ENCODE measurements at places on chromosomes 6 and 20.

- DNase-seq: peak; percentile 68
Measured at GRCh38 chr6:105077596-105078385, 102.0 kb downstream of the POPDC3 start.

- DNase-seq: no peak
Measured at GRCh38 chr20:17172836-17173516, 53.9 kb upstream of the PCSK2 start.

GRCh38 chr6:114375541-114376192 lies 32.8 kb upstream of the HS3ST5 start:
- no peak for DNase-seq

GRCh38 chr6:7290079-7290478 lies 22.9 kb downstream of the SSR1 start:
- DNase-seq: no peak

- DNase-seq: no peak
Measured at GRCh38 chr6:158536084-158536890, 23.6 kb upstream of the TMEM181 start.

DNA sequence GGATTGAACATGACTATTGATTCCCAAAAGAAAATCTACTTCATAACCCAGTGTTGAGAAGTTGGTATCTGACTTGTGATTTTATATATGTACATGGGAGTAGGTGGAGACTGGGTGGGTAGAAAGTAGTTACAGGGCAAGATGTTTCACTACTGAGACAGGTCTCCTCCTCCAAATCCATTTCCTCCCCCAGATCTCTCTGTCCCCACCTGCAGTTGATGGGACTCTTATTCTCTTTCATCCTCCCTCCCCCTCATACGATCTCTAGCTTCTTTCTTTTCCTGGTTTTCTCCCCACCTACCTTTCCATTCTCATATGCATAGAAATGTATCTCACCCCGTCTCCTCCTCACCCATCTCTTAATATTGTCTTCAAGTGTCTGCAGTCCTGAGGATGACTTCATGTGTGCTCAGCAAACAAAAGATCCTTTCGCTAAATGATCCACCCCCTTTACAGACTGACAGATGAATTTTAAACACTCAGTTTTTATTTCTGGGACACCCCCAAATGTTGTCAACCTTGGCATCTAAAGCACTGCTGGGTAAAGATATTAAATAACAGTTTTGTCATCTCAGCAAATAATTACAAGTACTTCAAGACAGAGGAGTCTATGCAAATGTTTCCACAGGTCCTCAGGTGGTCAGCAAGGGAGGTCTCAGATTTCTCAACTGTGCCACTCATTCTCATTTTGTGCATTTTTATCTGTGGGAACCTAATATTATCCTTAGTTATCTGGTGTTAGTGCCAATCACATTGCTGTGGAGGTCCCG lies 18.7 kb upstream of the HECA start:
- DNase-seq: no peak

DNA sequence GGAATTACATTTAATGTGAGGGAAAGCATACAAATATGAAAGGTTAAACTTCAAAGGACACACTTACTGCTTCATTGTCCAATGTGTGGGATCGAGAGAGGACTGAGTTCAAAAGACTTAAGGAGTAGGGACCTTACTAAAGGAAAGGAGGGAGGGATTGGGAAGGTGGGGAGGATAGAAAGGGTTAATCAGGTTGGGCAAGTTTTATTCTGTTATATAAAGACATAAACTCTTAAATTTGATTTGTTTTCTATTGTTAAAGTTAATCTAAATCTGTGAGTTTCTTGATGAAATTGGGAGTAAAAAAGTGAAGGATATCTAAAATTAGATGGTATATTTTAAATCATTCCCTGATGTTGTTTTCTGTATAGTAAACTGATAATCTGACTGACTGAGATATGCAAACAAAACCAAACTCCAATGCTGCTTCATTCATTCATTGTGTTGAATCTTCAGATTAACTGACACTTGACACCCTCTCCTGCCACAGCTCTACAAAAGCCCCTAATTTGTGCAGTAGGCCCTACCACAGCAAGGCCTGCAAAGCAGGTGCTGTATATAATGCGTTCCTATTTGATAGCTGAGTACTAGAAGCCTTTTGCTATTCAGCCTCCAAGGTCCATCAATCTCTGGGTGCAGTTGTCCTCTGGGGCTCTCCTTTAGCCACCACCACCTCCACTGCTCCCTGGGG lies 1.3 kb upstream of the UBE2J1 start:
- no peak for DNase-seq

DNA sequence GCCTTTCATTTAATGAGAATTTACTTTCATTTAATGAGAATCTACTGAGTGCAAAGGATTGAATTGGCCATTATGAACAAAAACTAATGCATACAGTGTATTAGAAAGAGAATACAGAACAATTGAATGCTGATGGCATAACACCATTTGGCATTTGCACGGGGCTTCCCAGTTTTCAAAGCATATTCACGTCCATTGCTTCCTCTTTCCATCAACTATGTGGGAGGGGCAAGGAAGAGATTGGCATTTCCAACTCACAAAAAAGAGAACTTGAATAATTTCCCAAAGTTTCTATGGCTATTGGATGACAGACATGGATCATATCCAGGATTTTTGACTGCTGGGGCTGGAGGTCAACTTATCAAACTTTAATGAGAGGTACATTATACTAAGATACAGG lies 23.2 kb upstream of the ARG1 start:
- no peak for DNase-seq

DNA sequence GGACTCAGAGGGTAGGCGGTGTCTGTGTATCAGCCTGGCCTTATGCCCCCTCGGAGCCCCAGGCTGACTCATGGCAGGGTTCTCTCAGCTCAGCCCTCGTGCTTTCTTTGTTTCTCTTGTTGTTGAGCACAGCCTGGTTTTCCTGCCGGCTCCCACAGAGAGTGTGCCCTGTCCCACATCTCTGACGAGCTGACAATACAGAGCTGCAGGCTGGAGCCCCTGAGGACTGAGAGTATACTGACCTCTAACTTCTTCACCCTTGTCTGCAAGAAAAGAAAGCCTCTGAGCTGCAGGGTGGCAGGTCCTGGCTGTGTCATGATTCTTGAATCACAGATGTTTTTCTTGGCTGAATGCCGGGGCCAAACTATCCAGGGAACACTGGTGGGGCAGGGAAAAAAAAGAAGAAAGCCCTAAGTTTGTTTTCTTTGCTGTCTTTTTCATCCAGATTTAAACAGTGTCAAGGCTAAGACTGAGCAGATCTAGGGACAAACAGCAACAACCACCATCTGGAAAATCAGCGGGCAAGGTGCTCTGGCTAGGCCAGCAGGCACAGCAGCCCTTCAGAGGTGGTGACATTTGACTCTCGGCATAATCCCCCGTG lies 63.3 kb upstream of the ZNF133 start:
- no peak for DNase-seq

DNA sequence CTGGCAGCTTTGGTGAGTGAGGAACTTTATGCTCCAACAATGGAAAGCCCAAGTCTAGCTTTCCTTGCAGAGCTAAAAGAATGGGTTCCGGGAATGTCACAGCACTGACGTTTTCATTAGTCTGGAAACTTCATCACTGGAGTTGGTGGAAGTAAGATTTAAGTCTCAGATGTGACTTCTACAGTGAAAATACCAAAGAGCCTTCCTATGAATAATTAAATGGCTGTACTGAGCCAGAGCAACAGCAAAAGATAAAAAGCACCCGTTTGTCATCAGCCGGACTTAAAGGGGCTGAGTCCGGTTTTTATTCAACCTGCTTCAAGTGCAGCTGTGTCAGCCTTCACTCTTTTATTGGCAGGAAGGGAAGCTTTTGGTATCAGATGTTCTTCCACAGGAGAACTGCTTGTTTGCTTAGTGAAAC lies 46.5 kb upstream of the SHLD1 start:
- no peak for DNase-seq

GRCh38 chr6:130412556-130413290 lies 46.9 kb downstream of the TMEM200A start:
- no peak for DNase-seq

- DNase-seq: peak; percentile 87
Measured at GRCh38 chr6:159104163-159104925, 59.6 kb upstream of the TAGAP start.

- DNase-seq: no peak
Measured at GRCh38 chr6:155190677-155191076, 73.1 kb upstream of the CLDN20 start.

DNA sequence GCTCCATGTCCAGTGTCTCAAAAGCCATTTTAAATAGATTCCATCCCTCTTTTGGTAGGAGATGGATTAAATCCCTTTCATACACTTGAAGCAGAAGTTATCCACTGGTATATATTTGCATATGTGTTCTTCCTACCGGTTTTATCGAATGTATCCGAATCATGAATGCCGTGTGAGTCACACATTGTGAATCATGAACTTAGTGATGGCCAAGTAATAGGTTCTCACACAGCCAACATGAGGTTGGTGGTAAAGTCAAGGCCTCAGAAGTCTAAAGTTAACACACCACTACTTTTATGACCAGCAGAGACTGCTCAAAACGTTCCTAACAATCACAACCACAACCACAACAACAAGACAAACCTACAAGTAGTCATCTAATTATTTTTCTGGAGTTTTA lies 345.5 kb downstream of the THBS2 start:
- DNase-seq: no peak

DNA sequence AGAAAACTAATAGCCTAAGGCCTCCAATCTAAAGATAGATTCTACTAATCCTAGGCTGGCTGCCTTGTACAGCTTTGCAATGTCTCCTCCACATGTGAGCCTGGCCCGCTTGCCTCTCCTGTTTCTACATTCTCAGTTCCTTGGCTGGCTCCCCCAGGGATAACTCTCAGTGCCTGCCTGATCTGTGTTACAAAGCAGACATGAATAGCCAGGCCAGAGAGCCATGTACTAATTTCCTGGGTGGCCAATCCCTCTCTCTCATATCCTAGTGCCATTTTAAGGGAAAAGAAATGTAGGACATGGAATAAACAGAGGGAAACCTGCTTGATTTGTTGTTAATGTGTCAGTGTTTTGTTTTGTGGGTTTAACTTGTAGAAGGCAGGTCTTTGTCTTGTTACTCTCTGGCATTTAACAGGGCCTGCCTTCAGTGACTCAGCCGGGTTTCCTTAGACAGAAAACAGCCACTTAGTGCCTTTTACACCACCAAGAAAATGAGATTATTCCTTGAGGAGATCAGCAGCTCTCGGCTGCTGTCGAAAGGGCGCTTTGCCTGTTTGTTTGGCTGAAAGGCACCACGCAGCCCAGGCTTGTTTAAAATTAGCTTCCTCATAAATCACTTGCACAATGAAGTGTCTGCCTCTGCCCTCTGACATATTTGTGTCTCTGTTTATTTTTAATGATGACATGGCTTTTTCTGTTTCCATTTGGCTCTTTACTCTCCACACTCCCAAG lies 702.7 kb downstream of the MAFB start:
- DNase-seq: no peak

- DNase-seq: peak; percentile 18
Measured at GRCh38 chr6:20661721-20662120, 127.5 kb downstream of the CDKAL1 start.

DNA sequence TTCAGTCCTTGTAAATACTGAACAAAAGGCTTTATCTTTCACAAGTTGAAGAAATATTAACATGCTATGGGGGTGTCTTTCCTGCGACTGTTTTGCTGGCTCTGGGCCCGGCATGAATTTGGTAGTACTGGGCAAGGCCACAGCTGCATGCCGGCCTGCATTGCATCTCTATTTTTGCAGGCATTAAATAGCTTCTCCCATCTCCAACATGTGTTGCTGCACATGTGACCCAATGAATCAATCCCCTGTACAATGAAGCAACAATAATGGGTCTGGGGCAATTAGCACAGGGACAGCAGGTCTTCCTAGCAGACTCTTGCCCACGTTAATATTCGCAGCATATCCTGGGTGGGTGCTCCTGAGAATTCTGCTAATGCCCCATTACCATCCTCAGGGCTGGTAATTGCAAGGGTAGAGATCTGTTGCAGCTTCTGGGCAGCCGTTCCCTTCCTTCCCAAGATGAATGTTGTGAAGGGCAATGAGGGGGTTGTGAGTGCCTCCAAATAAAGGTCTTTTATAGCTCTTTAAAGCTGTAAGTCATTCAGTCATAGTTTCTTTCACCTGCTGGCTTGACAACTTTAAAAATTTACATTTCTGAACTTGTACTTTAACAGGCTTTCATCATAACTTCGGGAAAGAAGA lies 24.3 kb upstream of the CDYL start:
- DNase-seq: no peak

- DNase-seq: peak; percentile 36
Measured at GRCh38 chr6:46221222-46221793, 50.5 kb upstream of the ENPP5 start.

- DNase-seq: no peak
Measured at GRCh38 chr6:112634376-112634775, 287.2 kb downstream of the RFPL4B start.

DNA sequence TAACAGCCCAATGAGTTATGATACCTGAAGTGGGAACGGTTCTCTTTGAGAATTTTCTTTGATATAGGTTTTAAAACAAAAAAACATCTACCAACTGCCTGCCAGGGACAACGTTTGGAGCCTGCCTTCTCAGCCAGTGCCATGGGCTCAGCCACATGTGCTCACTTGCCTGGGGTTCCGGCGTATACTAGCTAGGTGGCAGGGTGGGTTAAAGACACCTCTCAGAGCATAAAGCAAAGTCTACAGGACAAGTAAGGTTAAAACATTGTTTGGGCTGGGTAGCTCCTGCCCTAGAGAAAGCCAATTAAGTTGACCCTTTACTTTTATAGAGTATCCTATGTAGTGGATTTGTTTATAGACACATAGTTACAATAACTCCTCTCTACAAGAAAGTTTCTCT lies 38.0 kb upstream of the SCGN start:
- DNase-seq: no peak

DNA sequence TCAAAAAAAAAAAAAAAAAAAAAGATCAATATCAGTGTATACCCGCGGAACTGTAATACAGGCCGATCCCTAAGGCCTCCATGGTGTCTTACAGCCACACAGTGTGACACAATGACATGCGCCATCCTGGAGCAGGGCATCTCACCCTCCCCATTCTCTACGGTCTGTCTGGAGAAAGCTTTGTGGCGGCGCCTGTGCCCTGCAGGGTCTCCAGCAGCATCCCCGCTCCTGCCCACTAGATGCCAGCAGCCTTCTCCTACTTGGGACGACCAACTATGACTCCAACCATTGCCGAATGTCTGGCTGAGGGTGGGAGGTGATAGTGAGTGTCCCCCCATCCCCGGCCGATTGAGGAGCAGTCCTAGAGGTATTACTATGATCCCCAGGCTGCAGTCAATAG lies 558.8 kb upstream of the AGPAT4 start:
- DNase-seq: no peak

DNA sequence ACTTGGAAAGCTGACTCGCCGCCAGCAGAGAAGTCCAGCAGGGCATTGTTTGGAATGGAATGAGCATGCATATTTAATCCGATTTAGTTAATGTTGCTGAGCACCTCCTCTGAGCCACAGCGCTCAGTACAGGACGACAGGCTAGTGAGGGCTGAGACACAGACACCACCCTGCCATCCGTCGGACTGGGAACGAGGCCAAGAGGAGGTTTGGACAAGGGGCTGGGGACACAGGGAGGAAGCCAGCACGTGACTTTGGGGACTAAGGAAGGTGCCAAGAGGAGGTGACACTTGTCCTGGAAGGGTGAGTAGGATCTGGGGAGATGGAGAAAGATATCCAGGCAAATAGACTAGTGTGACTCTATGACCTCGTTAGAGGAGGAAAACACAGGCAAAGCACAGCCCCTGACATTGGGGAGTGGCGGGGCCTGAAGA lies 152.5 kb upstream of the ECI2 start:
- DNase-seq: no peak

GRCh38 chr6:23180504-23181293 lies 611.3 kb downstream of the HDGFL1 start:
- DNase-seq: no peak

- peak; percentile 91 for DNase-seq
Measured at GRCh38 chr6:52063584-52064344, 23.6 kb downstream of the PKHD1 start.

GRCh38 chr20:58710481-58711265 lies 18.1 kb downstream of the NPEPL1 start:
- DNase-seq: no peak
